ENCODE measurements at places on chromosomes 4 and X.

GRCh38 chr4:165604181-165604580, 225.4 kb downstream of the CPE start:
- DNase-seq: no peak

DNA sequence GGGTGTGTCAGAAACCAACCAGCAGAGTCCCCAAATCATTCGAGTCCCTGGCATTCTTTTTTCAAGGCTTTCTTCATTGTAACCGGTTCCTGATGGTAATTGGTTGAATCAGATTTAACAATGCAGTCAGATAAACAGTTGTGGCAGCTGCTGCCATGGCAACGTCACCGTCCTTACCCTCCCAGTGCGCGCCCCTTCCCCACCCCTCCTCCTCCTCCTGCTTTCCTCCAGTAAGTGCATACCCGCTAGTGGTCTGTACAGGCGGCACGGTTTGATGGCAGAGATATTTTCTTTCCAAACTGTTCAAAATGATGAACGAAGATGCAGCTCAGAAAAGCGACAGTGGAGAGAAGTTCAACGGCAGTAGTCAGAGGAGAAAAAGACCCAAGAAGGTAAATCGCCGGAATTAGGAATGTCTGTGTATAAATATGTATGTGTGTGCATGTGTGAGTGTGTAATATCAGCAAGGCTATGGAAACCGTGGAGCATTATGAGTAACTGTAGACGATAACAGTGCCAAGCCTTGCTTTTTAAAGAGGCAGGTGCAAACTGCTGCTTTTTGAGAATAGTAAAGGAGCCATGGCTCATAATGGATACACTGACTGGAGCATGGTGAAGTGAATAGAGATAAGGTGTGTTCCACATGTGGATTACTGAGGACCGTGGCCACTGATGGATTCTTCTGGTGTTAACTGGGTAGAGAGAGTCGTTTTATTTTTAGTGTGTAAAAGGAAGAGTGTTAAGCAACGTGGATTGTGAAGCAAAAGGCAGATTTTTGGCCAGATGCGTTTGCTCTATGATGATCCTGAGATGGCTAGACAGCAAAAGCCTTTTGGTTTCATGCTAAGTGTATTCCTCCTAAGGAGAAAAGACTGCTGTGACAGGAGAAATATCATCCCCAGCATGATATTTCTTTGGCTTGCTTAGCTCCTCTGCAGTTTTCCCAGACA, at the start of gene ANK2:
TSS of gene ANK2 (plus strand) at position 233 of the 950 bp plus-strand sequence. CDS start at position 309, 76 bp downstream.
- DNase-seq: no peak

DNA sequence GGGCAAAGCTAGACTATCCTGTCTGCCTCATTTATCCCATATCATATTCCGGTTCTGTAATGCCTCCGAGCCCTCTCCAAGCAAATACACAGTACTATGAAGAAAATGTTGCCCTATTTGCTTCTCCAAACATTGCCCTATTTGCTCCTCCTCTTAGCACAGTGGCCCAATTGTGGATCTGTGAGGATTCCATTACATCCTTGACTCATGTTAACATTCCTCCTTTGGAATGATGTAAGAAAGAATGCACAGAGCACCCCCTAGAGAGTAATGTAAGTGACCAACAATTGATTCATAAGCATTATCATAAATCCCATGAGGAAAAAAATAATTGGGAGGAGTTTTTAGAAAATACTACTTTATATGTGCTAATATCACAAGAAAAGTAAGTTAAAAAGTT, 11.3 kb upstream of the BTC start:
- no peak for DNase-seq

DNA sequence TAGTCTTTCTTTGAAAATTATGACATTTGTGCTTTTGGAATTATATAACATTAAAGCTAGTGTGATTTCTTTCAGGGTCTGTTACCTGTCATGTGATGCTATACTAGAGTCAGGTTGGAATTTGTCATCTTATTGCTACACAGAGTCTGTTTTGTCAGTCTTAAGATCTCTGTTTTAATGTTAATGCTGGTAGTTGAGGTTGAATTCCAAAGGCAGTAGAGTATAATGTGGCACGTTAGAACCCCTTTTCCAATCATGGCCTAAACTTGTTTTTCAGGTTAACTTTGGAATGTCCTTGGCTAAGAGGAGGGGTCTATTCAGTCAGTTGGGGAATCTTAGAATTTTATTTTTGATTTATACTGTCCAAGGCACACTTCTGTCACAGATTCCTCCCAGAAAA, 258.5 kb downstream of the PABPC4L start:
- DNase-seq: no peak

GRCh38 chr4:145093638-145094037, 4.4 kb downstream of the ANAPC10 start:
- no peak for DNase-seq

DNA sequence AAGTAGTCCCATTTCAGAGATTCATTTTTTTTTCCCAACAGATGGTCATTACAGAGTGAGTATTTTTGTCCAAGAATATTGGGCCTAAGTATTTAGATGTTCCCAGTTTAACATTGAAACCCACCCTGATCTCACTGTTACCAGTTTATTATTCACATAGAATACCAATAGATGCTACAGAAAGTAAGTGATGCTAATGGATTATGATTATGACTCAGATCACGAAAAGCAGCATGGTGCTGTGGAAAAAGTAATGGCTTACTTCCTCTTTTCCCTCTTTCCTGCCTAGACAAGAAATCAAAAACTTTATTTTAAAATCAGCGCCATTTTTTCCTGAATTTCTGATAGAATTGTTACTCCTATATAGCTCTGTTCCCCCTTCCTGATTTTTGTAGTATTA, 51.9 kb downstream of the GSPT2 start:
- no peak for DNase-seq

GRCh38 chr4:152460488-152460887, 75.4 kb downstream of the FBXW7 start:
- DNase-seq: no peak

GRCh38 chrX:338836-339400, 20.3 kb upstream of the GTPBP6 start:
- DNase-seq: no peak

GRCh38 chr4:181176306-181176705, 1066.9 kb upstream of the TENM3 start:
- no peak for DNase-seq

DNA sequence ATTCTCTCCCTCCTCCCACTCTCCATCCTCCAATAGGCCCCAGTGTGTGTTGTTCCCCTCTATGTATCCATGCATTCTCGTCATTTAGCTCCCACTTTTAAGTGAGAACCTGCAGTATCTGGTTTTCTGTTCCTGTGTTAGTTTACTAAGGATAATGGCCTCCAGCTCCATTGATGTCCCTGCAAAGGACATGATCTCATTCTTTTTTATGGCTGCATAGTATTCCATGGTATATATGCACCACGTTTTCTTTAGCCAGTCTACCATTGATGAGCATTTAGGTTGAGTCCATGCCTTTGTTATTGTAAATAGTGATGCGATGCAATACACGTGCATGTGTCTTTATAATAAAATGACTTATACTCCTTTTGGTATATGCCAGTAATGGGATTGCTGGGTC, 100.3 kb upstream of the USP9X start:
- no peak for DNase-seq
